Activated CD4-positive, alpha-beta T cell treated with anti-CD3 and anti-CD28 coated beads, Interleukin-2, amount 10 ng/mL, durations not matched to agents 24 days and 14 days (primary cell): ENCODE measurements at places on chromosomes 6 and 20. TPM values are rescaled to one million over a fixed set of nuclear protein-coding genes. Genes with fewer than 3 reads are reported as not detected.

Gene SMLR1
- not detected in 2 replicates for total RNA-seq

Gene SIRPB2
- total RNA-seq = not detected in 2 replicates

Gene LPA
- total RNA-seq = not detected in 2 replicates

Gene LIN28B
- not detected in 2 replicates for total RNA-seq

Gene PLG
- total RNA-seq = 0.40 TPM in 1 of 2 replicates, not detected in the other

DNA sequence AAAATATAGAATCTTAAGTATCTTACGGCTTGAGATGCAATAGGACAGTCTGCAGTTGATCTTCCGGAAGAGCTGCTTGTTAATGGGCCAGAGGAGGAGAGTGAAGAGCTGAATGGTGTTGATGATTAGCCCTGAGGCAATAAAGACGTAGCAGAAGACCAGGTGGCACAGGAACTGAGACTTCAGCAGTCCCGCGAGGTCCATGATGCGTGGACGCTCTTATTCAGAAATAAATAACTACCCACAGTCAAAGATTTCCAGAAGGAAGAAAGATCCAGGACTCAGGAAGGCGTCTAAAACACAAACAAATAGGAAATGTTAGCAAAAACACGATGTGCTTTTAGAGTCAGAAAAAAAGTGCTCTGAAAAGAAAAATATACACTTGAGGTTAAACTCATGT is 41.9 kb downstream of the AGPAT4 start:
- DNase-seq = no peak
- no peak overlapping the region for H3K4me3 ChIP-seq
- H3K4me1 ChIP-seq = peaks cover 37% of the 10 kb centered on the region
- H3K36me3 ChIP-seq = peaks cover 16% of the 10 kb centered on the region

DNA sequence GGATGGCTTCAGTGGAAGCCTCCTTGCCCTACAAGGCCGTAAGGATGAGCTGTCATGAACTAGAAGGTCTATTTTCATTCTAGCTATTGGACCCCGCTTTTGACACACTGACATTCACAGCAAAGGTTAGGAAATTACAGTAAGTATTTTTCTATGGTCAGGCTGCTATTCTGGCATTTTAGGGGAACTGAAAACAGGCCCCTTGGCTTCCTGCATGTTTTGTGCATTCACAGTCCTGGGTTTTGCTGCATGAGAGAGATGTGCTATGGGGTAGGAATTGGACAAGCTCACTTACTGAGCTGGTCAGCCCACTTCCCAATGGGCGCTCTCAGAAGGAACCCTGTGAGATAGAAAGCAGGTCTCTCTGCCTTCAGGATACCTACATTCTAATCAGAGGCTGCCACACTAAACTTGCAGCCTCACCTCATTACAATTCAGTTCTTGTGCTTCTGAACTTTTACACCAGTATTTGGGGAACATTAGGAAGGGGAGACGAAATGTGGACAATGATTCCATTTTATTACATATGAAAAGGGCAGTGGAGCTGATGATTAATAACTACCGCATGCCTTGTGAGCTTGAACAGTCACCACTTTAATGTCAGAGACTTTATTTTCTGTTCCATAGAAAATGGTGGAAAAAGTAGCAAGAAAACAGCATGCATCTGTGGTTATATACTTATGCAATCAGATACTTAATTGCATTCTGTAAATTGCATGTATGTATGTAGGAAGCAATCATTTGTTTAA is 86.6 kb upstream of the TAB2 start:
- H3K27me3 ChIP-seq = no peaks in the 10 kb centered on the region
- H3K36me3 ChIP-seq = peaks cover 38% of the 10 kb centered on the region
- DNase-seq = no peak
- H3K27ac ChIP-seq = peak overlapping the region; percentile 48
- H3K4me3 ChIP-seq = peak overlapping the region; percentile 2

GRCh38 chr20:64158346-64159285 is 5.6 kb upstream of the MYT1 start:
- H3K4me3 ChIP-seq = no peak overlapping the region
- H3K27ac ChIP-seq = no peak overlapping the region
- no peaks in the 10 kb centered on the region for H3K36me3 ChIP-seq
- H3K27me3 ChIP-seq = peaks cover 28% of the 10 kb centered on the region
- no peaks in the 10 kb centered on the region for H3K4me1 ChIP-seq
- DNase-seq = no peak

DNA sequence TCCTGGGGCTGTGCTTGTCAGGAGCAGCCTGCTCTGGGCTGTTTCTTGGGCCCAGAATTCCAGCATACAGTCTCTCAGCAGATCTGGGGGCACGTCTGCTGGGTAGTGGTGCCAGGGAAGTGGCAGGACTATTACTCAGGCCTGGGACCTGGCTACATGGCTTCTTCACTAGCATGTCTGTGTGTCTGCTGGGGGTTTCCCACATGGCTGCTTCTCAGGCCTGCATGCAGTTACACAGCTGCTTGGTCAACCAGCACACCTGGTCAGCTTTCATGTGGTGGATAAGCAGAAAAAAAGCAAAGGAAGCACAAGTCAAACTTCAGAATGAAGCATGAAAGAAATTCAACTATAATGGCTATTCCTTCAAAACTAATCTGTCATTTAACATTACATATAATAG is 316.2 kb upstream of the NOX3 start:
- no peak overlapping the region for H3K27ac ChIP-seq
- no peak for DNase-seq

DNA sequence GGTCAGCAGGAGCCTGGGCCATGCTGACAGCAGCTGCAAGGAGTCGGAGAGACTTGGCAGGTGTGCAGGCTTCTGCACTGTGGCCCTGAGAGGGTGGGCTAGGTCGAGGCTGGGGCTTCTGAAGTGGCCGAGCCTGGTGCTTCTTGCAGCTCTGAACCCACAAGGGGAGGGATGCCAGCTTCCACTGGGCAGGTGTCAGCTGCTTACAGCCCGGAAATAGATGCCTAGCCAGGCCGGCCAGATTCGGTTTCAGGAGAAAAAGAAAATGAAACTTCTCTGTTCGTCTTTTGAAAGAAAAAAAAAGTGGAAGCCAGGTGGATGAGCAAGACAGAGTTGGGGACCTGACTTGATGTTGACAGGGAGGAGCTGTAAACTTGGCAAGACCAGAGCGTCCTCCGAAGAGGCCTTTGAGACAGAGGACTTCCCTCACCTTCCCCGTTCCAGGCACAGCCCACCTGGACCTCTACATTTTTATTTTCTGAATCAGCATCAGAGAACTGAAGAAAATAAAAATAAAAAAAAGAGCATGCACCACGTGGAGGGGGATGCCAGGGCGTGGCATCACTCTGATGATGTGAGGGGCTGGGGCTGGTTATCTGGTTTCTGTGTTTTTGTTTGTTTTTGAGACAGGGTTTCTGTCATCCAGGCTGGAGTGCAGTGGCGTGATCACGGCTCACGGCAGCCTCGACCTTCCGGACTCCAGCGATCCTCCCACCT is at the start of gene ZBP1:
ZBP1 (minus strand) TSS at position 153 of the 717 bp plus-strand sequence; CDS start at position 22, 131 bp downstream.
- H3K27me3 ChIP-seq = peaks cover 17% of the 10 kb centered on the region
- H3K36me3 ChIP-seq = peaks cover 15% of the 10 kb centered on the region
- peak within 1 kb of the TSS; percentile 78 for H3K4me3 ChIP-seq
- peak; percentile 90 for DNase-seq
- peaks cover 54% of the 10 kb centered on the region for H3K4me1 ChIP-seq

GRCh38 chr20:2418388-2418787 is 37.7 kb downstream of the TGM6 start:
- H3K27ac ChIP-seq = no peak overlapping the region
- H3K4me3 ChIP-seq = no peak overlapping the region
- H3K27me3 ChIP-seq = peaks cover 18% of the 10 kb centered on the region
- DNase-seq = no peak
- H3K36me3 ChIP-seq = no peaks in the 10 kb centered on the region

- DNase-seq = no peak
- peaks cover 4% of the 10 kb centered on the region for H3K36me3 ChIP-seq
- H3K4me1 ChIP-seq = peaks cover 8% of the 10 kb centered on the region
- no peak overlapping the region for H3K4me3 ChIP-seq
Measured at GRCh38 chr6:43489277-43490072, 12.1 kb downstream of the TJAP1 start.

DNA sequence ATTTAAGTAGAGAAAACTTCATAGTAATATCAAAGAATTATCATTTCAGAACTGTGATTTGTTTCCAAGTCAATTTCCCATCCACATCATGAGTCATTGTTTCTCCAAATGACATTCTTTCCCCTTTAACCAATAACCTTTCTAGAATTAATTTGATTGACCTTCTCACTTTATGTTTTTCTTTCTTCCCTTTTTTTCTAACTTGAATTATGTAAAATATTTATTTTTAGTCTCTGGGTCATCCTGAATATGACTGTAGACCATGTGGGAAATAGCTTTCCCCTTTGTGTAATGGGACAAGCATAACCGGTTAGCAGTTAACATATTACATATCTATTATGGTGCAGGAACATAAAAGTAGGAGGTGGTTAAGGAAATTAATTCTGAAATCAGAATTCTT is 291.1 kb downstream of the GJA1 start:
- no peak overlapping the region for H3K4me3 ChIP-seq
- no peaks in the 10 kb centered on the region for H3K36me3 ChIP-seq
- H3K27ac ChIP-seq = no peak overlapping the region
- H3K27me3 ChIP-seq = peaks cover 2% of the 10 kb centered on the region
- DNase-seq = no peak

- no peak overlapping the region for H3K4me3 ChIP-seq
- peaks cover 42% of the 10 kb centered on the region for H3K4me1 ChIP-seq
- H3K36me3 ChIP-seq = peaks cover 32% of the 10 kb centered on the region
- H3K27me3 ChIP-seq = no peaks in the 10 kb centered on the region
Measured at GRCh38 chr20:1334370-1334731, 5.4 kb upstream of the SDCBP2 start.

GRCh38 chr6:164185471-164185871 is 771.0 kb downstream of the QKI start:
- no peaks in the 10 kb centered on the region for H3K27me3 ChIP-seq
- H3K4me3 ChIP-seq = no peak overlapping the region
- no peak overlapping the region for H3K27ac ChIP-seq
- no peaks in the 10 kb centered on the region for H3K36me3 ChIP-seq

DNA sequence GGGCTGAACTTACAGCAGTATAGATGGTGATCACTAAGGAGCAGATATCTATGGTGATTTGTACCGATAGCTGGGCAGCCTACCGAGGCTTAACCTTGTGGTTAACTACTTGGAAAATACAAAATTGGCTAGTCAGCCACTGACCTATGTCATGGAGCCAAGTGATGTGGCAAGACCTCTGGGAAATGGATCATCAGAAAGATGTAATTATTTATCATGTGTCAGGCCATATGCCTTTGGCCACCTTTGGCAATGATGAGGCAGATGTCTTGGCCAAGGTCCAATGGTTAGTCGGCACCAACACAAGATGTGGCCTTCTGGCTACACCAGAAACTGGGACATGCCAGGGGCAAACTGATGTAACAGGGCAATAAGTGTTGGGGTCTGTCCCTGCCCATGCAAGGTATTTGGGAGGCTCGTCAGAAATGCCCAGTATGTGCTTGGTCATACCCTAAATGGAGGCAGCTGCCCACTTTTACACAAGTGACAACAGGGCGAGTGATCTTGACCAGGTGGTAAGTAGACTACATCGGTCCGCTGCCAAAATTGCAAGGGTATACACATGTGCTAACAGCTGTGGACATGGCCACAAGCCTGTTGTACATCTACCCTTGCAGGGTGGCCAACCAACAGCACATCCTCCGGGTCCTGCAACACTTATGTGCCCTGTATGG is 30.1 kb downstream of the HDDC2 start:
- no peak for DNase-seq
- H3K4me3 ChIP-seq = no peak overlapping the region
- H3K4me1 ChIP-seq = peaks cover 7% of the 10 kb centered on the region
- H3K27ac ChIP-seq = no peak overlapping the region
- H3K36me3 ChIP-seq = peaks cover 25% of the 10 kb centered on the region
- H3K27me3 ChIP-seq = no peaks in the 10 kb centered on the region

GRCh38 chr6:168106633-168107005 is 27.6 kb upstream of the FRMD1 start:
- no peak overlapping the region for H3K27ac ChIP-seq
- no peak for DNase-seq
- H3K4me3 ChIP-seq = no peak overlapping the region
- peaks cover 29% of the 10 kb centered on the region for H3K27me3 ChIP-seq
- H3K36me3 ChIP-seq = no peaks in the 10 kb centered on the region
- no peaks in the 10 kb centered on the region for H3K4me1 ChIP-seq

DNA sequence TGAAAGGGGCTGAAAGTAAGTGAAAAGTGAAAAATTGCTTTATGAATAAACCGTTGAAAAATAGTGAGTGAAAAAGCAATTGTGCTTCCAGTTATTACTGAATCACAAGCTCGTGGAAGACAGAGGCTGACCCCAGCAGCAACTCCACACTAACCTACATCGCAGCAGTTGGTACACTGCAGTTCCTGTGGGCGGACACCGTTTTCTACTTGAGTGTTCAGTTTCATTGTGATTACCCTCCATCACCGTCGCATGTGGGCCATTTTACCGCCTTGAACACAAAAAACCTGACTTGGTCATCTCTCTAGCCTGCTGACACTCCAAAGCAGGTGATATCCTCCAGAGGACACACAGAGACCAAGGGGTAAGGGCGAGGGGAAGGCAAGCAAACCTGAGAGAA is 28.4 kb downstream of the PRDM1 start:
- peaks cover 10% of the 10 kb centered on the region for H3K36me3 ChIP-seq
- H3K4me3 ChIP-seq = peak overlapping the region; percentile 36
- no peaks in the 10 kb centered on the region for H3K27me3 ChIP-seq

- peaks cover 42% of the 10 kb centered on the region for H3K36me3 ChIP-seq
- no peak overlapping the region for H3K27ac ChIP-seq
- DNase-seq = no peak
- peaks cover 59% of the 10 kb centered on the region for H3K4me1 ChIP-seq
Measured at GRCh38 chr6:158043008-158043407, 61.3 kb downstream of the SYNJ2 start.

DNA sequence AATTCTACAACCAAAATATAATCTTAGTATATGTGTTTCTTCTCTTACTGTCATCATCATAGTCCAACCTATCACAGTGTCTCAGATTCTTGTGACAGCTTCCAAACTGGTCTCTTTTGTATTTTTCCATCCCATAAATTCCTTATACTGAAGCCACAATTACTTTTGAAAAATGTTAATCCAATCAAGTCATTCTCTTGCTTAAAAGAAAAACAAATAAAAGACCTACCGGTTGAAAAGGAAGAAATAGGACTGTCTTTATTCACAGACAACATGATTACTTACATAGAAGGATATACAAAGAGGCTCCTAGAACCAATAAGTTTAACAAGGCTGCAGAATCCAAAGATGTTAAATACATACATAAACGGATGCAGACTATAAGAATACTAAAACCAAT is 339.9 kb downstream of the RNGTT start:
- H3K4me1 ChIP-seq = no peaks in the 10 kb centered on the region
- no peak overlapping the region for H3K4me3 ChIP-seq
- H3K27me3 ChIP-seq = no peaks in the 10 kb centered on the region
- no peak overlapping the region for H3K27ac ChIP-seq
- H3K36me3 ChIP-seq = no peaks in the 10 kb centered on the region
